ENCODE measurements at places on chromosomes 12 and 14.

DNA sequence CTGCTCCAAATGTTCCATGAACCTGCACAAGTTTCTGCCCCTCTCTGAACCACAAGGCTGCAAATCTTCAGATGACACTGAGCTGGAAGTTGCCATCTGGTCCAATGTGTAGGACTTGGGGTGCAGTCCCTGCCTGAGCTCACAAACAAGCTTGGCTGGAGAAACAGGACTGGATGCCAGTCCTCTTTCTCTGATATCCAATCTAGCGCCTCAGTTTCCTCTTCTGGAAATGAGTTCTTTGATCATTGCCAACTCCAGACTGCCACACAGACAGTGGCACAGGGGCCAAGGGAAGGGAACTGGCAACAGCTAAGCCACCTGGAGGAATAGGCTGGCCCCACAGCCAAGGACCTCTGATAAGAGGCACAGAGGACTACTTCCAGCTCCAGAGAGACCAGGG is 15.5 kb downstream of the CMKLR1 start:
- no peak for DNase-seq

GRCh38 chr12:4114986-4115385 is 158.6 kb upstream of the CCND2 start:
- DNase-seq, result peak; percentile 26

DNA sequence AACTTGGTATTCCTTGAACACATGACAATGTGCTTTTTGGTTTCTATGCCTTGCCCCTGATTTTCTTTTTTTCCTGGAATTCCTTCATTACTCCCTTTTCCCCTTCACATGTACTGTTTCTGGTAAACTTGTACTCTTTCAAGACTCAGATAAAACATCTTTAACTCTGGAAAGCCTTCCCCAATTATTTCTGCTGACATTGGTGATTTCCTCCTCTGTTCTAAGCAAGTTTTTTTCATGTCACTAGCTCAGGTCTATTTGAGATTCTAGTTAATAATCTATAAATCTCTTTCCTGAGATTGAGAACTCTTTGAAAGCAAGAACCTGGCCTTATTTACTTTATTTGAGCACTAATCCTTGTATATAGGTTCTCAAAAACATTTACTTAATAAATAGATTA is 24.0 kb upstream of the PTPRQ start:
- no peak for DNase-seq

- no peak for DNase-seq
Observed at GRCh38 chr14:23436327-23437132, 1.1 kb upstream of the MYH7 start.

DNA sequence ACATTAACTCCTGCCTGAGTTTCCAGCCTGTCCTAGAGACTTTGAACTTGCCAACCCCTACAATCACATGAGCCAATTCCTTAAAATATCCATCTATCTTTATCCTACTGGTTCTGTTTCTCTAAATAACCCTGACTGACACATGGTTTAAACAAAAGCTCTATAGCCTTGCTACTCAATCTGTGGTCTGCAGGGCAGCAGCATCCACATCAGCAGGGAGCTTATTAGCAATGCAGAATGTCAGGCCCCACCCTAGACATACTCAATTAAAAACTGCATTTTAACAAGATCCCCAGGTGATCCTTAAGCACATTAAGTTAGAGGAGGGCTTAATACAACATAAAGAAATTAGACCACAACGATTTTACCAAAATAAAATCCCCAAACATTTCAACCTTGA is 108.3 kb upstream of the CPSF6 start:
- DNase-seq, result no peak

DNA sequence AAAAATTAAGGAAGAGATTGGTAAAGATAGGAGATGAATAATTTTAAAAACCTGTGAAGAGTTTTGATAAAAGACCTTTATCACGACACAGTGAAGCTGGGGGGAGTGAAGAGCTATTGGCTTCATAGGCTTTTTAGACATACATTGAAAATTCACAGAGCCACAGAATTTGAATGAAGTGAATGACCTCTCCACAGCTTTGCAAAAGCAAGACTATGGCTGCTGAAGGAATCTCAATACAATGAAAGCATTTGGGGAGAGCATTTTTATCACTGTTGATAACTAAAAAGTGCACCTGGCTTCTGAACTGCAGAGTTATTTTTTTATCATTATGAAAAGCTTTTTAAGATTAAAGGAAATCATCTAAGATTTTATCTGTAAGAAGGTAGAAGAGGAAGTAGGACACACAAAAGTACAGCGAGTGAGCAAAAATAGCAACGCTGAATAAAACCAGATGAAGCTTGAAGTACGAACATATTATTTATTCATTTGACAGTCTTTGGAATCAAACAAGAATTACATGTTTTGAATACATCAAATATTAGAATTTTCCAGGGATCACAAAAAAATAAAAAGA is 317.5 kb downstream of the KCNC2 start:
- no peak for DNase-seq

GRCh38 chr12:47276621-47277309 is 197.0 kb upstream of the AMIGO2 start:
- DNase-seq, result peak; percentile 76

GRCh38 chr14:34453226-34453625 is 8.8 kb downstream of the SPTSSA start:
- no peak for DNase-seq

- no peak for DNase-seq
Observed at GRCh38 chr12:110923692-110924334, 3.4 kb upstream of the MYL2 start.

DNA sequence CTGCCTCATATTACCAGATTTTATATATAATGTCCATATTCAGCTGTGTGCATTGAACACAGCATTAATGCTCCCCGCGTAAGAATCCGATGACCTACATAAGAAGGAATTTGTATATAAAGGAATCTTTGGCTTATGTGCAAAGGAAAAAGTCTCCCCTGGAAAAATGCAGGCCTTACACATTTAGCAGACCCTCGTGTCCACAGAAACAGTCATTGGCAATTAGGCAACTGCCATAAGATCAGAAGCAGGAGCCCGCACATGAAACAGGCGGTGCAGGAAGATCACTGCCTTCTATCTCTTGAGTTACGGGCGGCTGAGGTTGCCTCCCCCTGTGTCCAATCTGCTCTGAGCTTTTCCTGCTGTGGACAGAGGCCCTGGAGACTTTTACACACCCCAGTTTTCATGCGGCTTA is 63.2 kb upstream of the RFX4 start:
- DNase-seq, result no peak

GRCh38 chr12:81015510-81015909 is 62.4 kb upstream of the ACSS3 start:
- no peak for DNase-seq

DNA sequence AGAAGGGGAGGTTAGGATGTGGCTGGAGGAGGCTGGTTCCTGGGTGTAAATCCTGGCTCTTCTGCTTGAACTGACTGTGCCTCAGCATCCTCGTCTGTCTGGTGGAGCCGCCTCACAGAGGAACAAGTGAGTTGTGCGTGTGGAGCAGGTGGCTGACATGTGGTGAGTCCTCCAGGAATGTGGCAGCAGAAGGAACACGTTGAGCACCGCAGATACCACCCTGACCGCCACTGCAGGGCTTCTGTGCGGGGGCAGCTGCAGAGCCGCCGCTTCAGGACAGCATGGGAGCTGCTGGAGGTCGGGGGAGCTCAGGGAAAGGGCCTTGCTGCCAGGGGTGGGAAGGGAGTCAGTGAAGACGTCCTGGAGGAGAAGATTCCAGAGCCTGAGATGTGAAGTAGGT is 48.9 kb downstream of the TRAF3 start:
- DNase-seq, result no peak

DNA sequence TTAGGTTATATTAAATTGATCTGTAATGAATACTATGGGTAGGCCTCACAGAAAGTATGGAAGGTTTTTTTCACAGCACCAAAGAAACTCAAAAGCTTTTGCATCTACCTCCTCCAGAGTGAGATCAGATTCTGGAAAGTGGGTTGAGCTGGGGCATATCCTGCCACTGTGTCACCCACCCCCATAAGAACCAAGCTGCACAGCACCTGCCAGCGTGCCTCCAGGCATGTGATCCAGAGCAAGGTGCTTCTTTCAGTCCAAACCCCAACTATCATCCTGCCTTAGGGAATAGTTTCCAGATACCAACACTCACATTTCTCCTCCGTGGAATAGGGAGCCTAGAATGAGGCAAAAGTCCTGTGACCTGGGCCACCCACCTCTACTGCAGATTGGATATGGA is 42.6 kb upstream of the PRB2 start:
- no peak for DNase-seq

DNA sequence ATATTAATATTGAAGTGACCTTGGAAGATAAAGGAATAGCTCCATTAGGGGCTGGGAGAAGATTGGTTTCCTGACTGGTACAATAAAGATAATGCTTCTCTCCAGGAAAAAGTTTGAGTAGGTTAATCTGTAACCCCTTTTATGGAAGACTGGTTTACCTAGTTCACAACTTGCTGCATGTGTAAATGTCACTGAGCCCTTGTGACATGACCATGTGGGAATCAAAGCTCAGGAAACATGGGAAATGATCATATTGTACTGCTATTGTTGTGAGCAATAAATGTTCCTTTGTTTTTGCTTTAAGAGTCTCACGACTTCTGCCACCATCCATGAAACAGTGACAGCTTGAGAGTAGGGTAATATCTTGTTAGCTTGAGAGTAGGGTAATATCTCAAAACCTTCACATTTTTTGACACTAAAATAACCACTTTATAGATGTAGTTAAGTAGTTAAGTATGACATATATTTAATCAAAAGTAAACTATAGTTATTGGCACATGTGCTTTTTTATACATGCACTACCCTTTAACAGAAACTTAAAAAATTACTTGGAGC is 1338.6 kb downstream of the FSCB start:
- no peak for DNase-seq

DNA sequence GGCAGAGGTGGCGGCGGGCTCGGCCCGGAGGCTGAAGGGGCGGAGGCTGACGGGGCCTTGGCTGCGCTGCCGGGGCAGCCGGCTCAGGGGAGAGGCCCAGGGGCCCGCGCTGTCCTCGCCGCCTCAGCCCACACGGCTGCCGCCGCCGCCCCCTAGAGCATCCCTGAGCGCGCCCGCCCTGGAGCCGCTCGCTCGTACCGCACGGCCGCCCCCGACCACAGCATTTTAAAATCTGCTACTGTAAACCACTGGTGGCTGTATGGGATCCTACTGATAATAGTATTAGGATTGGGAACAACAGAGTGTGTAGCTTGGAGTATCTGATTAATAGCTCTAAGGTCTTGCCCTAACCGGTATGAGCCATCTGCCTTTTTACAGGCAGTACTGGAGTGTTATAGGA is 22.2 kb upstream of the EDDM3A start:
- DNase-seq, result no peak

DNA sequence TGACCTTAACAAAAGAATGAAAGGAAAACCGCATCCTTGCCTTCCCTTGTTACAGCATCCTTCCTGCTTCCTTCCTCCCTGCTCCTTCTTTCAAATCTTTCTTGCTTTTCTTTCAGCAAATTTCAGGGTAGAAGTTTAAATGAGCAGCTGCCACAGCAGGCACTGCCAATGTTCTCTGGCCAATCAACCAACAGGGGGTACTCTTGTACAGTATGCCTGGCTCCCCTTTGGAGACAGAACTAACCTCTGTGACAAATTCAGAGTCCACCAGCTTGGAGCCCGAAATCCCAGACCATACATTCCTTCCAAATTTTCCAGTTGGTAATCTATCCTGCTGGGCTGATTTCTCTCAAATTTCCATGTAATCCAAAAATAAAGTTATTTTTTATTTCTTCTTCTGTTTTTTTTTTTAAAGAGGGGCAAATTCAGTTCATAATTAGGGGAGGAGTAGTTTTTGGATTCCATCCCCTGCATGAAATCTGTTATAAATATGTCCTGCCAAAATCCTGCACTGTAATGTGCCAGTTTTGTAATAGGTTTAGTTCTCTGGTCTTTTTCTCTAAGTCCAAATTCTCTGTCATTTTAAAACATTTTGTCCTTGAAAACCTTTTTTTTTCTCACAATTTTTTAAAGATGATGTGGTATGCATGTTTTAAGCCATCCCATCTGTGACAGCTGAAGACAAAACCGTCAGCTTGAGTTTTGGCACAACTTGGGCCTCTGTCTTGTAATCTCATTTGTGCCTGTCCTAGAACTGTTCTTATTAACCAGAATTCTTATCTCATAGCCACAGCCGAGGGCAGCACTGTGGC is 610.0 kb upstream of the LMO3 start:
- DNase-seq, result no peak

- DNase-seq, result no peak
Observed at GRCh38 chr14:92217936-92218335, 96.2 kb downstream of the CPSF2 start.

DNA sequence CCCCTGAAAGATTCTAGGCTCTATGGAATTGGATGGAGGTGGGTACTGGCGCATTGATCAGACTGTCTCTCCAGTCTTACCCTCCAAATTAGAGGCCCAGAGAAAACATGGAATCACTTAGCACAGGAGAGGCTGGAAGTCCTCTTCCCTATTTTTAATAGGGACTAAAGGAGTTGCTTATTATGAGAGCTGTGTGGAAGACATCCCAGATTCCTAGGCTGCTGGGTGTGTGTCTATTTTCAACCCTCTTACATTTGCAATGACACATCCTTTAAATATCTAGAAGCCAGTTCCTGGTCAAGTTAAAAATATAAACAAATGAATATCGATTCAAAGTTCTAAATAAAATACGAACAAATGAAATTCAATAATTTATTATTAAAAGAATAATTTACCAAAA is 58.3 kb upstream of the ARID2 start:
- DNase-seq, result no peak

GRCh38 chr14:92698393-92698792 is 50.0 kb downstream of the LGMN start:
- DNase-seq, result no peak

- no peak for DNase-seq
Observed at GRCh38 chr14:33561488-33562175, 389.2 kb downstream of the EGLN3 start.
